Dermis microvascular lymphatic vessel endothelial cell (primary cell): ENCODE measurements at places on chromosomes 4 and X. TPM values are rescaled to one million over a fixed set of nuclear protein-coding genes. Genes with fewer than 3 reads are reported as not detected.

The ADGRG4 gene
- total RNA-seq, result under 0.01 TPM in 1 of 2 replicates, not detected in the other

The P2RY8 gene
- 0.13 and 0.76 TPM in 2 replicates for total RNA-seq

The USP26 gene
- not detected in 2 replicates for total RNA-seq

The MED14 gene
- total RNA-seq, result 16.3 and 26.7 TPM in 2 replicates

The RENBP gene
- 10.1 and 40.3 TPM in 2 replicates for total RNA-seq

The RRH gene
- total RNA-seq, result 0.13 TPM in 1 of 2 replicates, not detected in the other

The RNF212 gene
- total RNA-seq, result 0.25 and 0.39 TPM in 2 replicates

The PRKG2 gene
- under 0.01 TPM in 1 of 2 replicates, not detected in the other for total RNA-seq

The EVC2 gene
- 7.1 and 10.4 TPM in 2 replicates for total RNA-seq

The SSX2 gene
- total RNA-seq, result not detected in 2 replicates

The SMIM14 gene
- 13.5 and 20.0 TPM in 2 replicates for total RNA-seq

The TSPAN6 gene
- 42.2 and 67.5 TPM in 2 replicates for total RNA-seq

The NLGN4X gene
- 0.26 and 0.38 TPM in 2 replicates for total RNA-seq

The SASH3 gene
- not detected in 2 replicates for total RNA-seq

The DRD5 gene
- not detected in 2 replicates for total RNA-seq

The USP17L25 gene
- total RNA-seq, result not detected in 2 replicates
